ENCODE measurements at places on chromosomes 1 and 21.

- DNase-seq: no peak
Measured at GRCh38 chr1:223742856-223743517, 30.6 kb downstream of the CAPN2 start.

- no peak for DNase-seq
Measured at GRCh38 chr1:63729227-63729620, 44.6 kb upstream of the ROR1 start.

- DNase-seq: no peak
Measured at GRCh38 chr1:182624577-182624976, 20.4 kb upstream of the RGS16 start.

GRCh38 chr1:201229095-201229494 lies 38.5 kb downstream of the IGFN1 start:
- no peak for DNase-seq

DNA sequence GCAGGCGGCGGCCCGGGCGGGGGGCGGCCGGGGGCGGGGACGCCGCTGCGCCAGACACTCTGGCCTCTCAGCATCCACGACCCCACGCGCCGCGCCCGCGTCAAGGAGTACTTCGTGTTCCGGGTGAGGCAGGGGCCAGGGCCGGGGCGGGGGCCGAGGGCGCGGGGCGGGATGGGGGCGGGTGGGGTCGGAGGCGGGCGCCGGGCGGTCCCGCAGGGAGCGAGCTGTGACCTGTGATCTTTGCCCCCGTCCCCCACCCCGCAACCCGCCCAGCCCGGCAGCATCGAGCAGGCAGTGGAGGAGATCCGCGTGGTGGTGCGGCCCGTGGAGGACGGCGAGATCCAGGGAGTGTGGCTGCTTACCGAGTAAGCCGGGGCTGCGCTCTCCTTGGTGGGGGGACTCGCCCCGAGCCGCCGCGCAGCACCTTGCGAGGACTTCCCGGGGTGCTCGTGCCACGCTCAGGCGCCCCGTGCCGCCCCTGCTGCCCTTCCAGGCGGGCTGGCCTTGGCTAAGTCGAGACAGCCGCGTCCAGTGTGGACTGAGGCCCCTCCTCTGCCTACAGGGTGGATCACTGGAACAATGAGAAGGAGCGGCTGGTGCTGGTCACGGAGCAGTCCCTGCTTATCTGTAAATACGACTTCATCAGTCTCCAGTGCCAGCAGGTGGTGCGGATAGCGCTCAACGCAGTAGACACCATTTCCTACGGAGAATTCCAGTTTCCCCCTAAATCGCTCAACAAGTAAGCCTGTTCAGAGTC lies 514 bp downstream of the TPRG1L start:
- no peak for DNase-seq

GRCh38 chr1:87938631-87939030 lies 610.0 kb downstream of the LMO4 start:
- DNase-seq: no peak

GRCh38 chr1:33394770-33395169 lies 36.1 kb downstream of the PHC2 start:
- no peak for DNase-seq

DNA sequence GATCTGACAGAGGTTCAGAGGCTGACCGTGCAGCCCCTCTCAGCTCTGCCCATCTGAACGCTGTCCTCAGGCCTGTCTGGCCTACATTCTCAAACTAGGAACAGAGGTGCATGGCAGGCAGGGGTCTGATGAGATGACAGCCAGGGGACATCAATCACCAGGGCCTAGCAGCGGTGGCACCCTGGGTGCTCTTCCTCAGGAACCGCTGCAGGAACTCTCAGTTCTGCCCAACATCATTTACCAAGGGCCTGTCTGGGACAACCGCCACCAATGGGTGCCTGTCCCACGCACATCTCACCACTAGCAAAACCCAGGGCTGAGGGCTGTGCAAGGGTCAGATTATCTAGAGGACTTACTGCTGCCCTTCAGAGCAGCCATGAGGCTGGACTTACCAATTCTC lies 245.7 kb downstream of the TOMM20 start:
- DNase-seq: no peak

All from activated CD8-positive, alpha-beta memory T cell treated with anti-CD3 and anti-CD28 coated beads for 1 hour (primary cell).